ENCODE measurements at places on chromosomes 7 and 10.

DNA sequence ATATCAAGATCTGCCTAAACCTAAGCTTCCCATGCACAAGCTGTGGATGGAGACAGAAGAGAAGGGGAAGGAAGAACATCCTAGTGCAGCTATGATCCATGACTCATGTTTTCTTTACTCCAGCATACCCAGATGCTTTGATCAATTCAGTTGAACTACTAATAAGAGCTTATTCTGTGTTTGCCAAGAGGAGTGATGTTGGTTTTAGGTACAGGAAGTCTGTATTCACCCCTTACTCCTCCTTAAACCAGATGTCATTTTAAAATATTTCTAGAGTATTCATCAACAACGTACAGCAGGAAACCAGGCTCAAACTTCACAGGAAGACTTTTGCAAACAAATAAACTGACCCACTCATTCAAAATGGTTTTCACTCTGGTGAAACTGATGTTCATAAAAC, 29.2 kb downstream of the PANK1 start:
- no peak for DNase-seq

DNA sequence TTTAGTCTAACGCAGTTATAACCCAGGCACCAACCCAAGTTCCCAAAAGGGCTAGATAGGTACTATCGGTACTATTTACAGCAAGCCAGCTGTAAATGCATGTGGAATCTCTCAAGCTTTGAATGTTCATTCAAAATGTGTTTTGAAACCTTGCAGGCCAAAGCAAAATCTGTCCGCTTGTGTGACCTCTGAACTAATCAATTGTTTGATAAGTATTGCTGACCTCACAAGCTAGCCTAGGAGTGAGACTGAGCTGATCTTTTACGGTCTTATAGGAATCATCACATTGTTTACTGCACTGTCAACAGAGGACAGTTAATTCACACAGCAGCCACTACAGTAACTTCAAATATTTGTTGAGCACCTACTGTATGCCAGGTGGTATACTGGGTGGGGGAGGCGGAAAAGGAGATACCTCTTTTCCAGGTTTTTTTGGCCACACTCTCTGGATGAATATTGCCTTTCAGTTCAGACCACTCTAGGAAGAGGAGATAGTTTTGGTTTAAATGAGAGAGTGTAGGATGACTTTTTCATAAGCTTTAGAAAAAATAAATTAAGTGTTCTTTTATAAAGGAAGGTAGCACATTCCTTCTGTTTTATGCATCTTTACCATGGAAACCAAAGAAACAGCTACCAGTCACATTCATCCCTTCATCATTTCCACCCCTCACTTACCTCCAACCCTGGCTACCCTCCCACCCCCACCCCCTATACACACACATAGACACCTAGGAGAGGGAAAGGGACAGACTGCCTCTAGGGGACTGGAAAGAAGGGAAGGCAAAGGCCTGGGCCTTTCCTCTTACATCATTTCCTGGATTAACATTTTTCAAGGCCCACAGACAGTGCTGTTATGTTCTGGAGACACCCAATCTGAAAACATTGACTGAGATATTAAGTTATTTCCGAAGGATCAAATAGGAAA, 2.4 kb downstream of the PAPSS2 start:
- DNase-seq: no peak

DNA sequence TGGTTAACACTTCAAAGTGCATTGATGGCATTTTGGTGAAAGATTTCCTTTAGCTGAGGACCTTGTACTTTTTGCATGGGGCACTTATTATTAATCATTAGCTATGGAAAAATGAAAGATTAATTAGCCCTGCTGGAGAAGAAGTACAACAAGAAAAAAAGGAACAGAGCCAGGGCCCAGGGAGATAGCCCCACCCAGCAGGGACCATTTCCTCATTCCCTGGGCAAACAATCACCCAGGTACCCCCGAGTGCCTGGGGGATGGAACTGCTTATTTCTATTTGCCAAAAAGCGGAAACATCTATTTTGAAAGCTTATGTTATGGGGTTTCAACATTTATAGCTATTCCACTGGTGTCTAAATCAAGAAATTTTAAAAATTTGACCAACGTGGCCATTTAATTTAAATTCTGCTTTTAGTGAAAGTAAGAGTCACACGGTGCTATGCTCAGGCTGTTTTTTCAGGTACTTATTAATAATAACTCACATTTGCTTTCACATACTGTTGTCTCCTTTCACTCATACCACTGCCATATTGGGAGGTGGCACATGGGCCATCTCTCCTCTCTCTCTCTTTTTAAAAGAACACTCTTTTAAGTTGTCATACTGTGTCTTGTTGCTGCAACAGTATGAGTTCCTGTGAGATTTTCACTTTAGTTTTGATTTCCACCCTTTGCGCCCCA, 143.6 kb upstream of the KIF5B start:
- DNase-seq: no peak

DNA sequence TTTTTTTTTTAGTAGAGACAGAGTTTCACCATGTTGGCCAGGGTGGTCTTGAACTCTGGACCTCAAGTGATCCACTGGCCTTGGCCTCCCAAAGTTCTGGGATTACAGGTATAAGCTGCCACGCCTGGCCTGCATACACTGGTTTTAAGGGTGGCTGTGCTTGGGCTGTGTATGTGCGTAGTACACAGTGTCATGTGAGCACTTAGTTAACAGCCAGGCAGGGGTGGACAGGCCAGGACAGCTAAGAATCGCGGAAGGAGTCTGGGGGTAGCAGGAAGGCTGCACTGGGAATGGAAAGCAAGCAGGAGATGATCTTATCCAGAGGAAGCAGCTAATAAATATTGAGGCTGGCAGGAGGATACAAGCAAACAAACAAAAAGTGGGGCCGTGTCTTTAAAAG, 380.0 kb upstream of the GALNT17 start:
- DNase-seq: no peak

- DNase-seq: no peak
Observed at GRCh38 chr10:51097546-51097945, 23.3 kb downstream of the PRKG1 start.

DNA sequence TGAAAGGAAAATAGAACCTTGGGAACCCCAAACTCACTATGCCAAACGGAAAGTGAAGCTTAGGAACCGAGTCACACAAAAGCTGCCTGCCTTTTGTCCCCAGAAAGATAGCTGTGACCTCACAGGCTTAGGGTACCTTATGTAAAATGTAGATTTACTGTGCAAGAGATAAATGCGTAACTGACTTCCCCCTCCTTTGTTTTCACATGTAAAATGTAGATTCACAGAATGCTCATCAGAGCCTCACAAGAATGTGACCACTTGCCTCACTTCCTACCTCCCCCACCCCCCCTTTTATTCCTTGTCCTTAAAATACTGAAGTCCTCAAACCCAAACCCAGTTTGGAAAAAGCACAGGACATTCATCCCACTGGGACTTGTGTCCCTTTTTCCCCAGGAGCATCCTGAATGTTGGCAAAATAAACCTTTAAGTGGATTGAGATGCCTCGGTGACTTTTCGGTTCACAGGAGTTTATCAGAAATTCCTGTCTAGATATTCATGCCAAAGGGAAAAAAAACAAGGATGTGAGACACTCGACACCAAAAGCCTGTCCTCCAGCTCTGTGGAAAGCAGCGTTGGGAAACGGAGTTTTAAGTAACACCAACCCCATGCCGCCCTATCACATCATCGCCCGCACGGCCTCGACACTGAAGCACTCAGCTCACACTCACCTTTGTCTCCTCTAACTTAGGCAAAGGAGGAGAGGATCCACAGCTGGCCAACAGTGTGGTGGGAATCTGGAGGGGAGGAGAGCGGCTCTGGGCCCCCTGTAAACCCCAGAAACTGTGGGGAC, 45.9 kb downstream of the SVIL start:
- no peak for DNase-seq
